Thymus (tissue), 14 donors: ENCODE measurements at places on chromosomes 4 and X. TPM values are rescaled to one million over a fixed set of nuclear protein-coding genes. Genes with fewer than 3 reads are reported as not detected.

ADAD1 gene
- 0.05 TPM for total RNA-seq

RPL39 gene
- total RNA-seq, result 5,508 TPM

DNA sequence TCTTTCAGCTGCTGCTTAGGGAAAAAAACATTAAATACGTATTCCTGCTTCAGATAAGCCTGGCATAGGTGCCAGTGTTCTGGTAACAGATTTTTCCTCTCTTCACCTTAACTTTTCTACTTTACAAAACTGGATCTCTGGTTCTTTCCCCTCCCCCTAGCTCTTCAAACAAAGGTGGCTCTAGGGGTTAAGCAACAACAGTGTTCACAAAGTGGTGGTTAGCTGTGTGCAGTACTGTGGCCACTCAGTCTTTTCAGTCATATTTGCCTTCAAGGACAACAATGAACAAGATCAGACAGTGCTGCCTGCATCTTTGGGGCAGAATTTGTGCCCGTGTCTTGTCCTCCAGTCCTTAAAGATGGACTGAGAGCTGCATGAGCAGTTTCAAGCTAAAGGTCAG lies 15.1 kb upstream of the RGN start:
- H3K27me3 ChIP-seq, result no peaks in the 10 kb centered on the region
- DNase-seq, result no peak
- H3K4me3 ChIP-seq, result no peak overlapping the region
- no peaks in the 10 kb centered on the region for H3K36me3 ChIP-seq
- H3K27ac ChIP-seq, result no peak overlapping the region

DNA sequence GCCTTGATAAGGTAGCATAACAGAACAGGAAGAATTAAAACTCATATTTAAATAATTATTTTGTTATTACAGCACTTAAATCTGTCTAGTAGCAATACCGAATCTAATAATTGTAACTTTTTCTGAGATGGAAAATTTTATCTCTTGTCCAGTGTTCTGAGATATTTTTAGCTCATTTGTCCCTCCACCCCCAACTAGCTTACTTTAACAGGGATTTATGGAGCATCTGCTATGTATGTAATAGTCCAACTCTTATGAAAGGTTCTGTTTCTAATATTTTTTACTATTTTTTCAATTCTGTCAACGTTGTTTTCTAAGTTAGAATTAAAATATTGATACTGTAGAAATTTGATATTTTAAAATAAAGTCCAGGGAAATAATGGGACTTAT lies 38.2 kb upstream of the NUDT6 start:
- H3K27ac ChIP-seq, result no peak overlapping the region
- H3K36me3 ChIP-seq, result no peaks in the 10 kb centered on the region
- no peak for DNase-seq
- no peaks in the 10 kb centered on the region for H3K27me3 ChIP-seq

- no peak overlapping the region for H3K4me3 ChIP-seq
- no peaks in the 10 kb centered on the region for H3K36me3 ChIP-seq
- no peaks in the 10 kb centered on the region for H3K27me3 ChIP-seq
- no peaks in the 10 kb centered on the region for H3K4me1 ChIP-seq
- DNase-seq, result no peak
Observed at GRCh38 chrX:116435597-116435996, 809 bp upstream of the SLC6A14 start.

DNA sequence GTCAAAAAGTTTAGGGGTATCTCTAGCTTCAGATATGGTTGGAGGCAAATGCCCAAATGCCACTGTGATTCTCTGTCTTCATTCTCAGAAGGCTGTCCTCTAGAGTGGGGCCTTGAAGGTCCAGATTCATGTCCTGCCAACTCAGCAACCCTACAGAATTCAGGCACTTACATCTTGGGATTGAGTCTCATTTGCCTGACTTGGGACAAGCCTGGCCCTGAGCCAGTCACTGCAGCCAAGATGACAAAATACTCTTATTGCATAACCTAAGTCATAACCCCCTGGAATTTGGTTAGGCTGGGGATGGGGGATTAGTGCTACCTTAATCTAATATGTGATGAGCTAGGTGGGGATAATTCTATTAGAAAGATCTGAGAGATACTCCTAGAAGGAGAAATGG lies 100.5 kb downstream of the AREG start:
- H3K36me3 ChIP-seq, result no peaks in the 10 kb centered on the region
- H3K4me1 ChIP-seq, result no peaks in the 10 kb centered on the region
- DNase-seq, result no peak

BST1 gene
- 4.1 TPM for total RNA-seq

MED28 gene
- 46.1 TPM for total RNA-seq

DNA sequence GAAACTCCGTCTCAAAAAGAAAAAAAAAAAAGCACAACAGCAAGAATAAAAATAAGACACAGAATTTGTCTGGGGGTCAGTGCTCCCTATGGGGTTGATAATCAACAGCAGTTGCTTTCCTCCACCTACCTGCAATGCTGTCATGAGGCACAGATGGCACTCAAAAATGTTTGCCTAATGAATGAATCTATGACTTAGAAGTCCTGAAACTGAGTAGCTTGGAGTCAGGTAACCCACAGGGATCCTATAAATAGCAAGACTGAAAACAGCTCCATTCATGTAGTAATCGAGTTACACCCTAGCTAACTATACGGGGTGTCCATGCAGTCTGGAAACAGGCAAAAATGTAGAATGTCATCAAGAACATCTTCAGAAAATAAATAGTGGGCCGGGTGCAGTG lies 19.8 kb upstream of the DDX3X start:
- no peak overlapping the region for H3K27ac ChIP-seq
- no peaks in the 10 kb centered on the region for H3K36me3 ChIP-seq
- DNase-seq, result no peak
- no peak overlapping the region for H3K4me3 ChIP-seq

DNA sequence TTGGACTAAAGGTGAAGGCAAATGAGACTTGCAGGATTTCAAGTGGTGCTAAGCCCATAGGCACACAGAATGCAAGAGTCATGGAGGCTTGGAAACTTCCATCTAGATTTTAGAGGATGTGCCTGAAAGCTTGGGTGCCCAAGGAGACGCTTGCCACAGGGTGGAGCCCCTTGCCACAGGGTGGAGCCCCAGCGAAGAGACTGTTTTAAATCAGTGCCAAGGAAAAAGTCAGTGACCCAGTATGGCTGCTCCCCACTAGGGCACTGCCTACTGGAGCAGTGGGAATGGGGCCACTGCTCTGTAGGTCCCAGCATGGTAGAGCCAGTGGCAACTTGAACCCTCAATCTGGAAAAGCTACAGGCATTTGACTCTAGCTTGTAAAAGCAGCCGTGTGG lies 794.2 kb upstream of the LCORL start:
- no peak overlapping the region for H3K4me3 ChIP-seq
- no peaks in the 10 kb centered on the region for H3K27me3 ChIP-seq
- H3K27ac ChIP-seq, result no peak overlapping the region
- H3K36me3 ChIP-seq, result no peaks in the 10 kb centered on the region
- H3K4me1 ChIP-seq, result no peaks in the 10 kb centered on the region
- no peak for DNase-seq

DNA sequence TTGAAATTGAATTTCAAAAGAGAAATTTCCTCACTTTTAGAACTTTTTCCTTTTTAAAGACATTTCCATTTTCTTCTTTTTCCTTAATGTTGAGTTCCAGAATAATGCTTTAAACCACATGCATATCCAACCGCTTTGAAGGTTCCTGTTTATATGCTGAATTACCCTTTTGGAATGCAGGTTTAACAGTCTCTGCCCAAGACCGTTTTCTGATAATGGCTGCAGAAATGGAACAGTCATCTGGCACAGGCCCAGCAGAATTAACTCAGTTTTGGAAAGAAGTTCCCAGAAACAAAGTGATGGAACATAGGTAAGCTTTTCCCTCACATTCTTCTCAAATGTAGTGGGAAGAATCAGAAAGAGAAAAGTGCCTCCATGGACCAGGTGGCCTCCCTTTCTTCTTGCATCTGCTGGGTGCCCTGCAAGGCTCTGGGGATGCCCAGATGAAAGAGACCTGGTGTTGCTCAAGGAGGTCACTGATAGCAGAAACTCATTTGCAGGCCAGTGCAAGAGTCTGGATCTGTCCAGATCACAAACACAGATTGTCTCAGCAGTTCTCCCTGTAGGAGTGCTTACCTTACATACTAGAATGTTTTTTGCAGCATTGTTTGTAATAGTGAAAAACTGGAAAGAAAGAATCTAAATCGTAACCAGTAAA lies 42.9 kb downstream of the MOSPD2 start:
- no peak for DNase-seq
- no peak overlapping the region for H3K27ac ChIP-seq
- H3K27me3 ChIP-seq, result no peaks in the 10 kb centered on the region
- H3K36me3 ChIP-seq, result peaks cover 10% of the 10 kb centered on the region
- no peaks in the 10 kb centered on the region for H3K4me1 ChIP-seq
- H3K4me3 ChIP-seq, result no peak overlapping the region

DNA sequence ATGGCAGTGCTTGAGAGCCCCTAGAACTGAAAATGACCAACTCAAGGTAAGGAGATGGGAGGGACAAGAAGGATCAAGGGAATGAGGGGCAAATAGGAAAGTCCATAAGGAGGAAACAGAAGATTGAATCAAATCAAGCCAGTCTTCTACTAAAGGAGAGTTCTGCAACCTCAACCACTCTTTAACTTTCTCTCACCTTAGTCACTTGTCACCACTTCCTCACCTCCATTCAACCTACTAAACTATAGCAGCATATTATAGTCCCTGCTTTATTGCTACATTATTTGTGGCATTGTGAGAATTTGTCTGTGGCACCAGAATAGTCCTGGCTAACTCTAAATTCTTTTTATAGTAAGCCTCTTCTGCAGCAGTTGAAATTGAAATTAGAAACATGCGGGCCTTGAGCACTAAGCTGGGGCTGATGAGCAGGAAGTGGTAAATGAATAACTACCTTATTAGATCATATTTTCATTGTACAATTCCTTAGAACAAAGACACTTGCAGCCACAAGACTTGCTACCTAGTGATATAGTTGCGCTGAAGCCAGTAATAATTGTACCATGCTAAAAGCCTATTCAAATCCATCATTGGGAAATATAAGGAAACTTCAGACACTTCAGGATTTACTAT lies 336.9 kb downstream of the ZNF674 start:
- H3K27ac ChIP-seq, result no peak overlapping the region
- H3K36me3 ChIP-seq, result no peaks in the 10 kb centered on the region
- no peaks in the 10 kb centered on the region for H3K27me3 ChIP-seq
- DNase-seq, result no peak
- H3K4me3 ChIP-seq, result no peak overlapping the region

ASMT gene
- total RNA-seq, result 0.05 TPM

NAA15 gene
- total RNA-seq, result 31.4 TPM

DNA sequence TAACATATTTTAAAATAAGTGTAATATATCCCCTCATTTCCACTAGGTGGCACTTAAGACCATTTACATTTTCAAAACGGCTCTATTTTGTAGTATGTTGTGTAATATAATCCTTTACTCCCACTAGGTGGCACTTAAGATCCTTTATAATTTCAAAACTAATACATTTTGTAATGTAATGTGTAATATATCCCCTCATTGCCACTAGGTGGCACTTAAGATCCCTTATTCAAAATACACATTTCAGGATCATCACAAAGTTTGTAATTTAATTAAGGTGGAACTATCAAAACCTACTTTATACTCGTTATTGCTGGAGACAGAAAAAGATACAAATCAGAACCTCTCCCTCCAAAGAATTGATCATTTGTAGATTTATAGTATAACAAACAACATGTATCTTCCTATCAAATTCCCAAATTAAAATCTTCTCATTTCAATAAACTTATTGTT lies 132.5 kb downstream of the ARHGAP6 start:
- H3K27ac ChIP-seq, result no peak overlapping the region
- no peaks in the 10 kb centered on the region for H3K27me3 ChIP-seq
- no peaks in the 10 kb centered on the region for H3K4me1 ChIP-seq
- no peak overlapping the region for H3K4me3 ChIP-seq
- no peaks in the 10 kb centered on the region for H3K36me3 ChIP-seq

DNA sequence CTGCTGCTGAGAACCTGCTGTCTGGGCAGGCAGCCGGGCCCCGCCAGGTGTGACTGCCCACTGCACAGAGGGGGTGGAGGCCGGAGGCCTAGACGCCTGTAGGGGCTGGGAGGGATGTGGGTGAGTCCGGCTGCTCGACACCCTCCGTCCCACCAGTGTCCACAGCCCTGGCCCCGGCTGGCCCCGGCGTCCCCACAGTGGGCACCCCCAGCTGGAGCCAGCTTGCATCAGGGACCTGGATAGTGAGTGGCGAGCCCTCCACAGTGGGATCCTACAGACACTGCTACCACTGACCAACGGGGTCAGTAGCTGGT lies 34.7 kb upstream of the SPON2 start:
- no peak overlapping the region for H3K27ac ChIP-seq
- peaks cover 27% of the 10 kb centered on the region for H3K36me3 ChIP-seq
- peaks cover 19% of the 10 kb centered on the region for H3K4me1 ChIP-seq
- DNase-seq, result no peak

GRCh38 chr4:62531731-62532130 lies 1331.6 kb downstream of the ADGRL3 start:
- H3K4me1 ChIP-seq, result no peaks in the 10 kb centered on the region
- H3K4me3 ChIP-seq, result no peak overlapping the region
- H3K27ac ChIP-seq, result no peak overlapping the region
- H3K36me3 ChIP-seq, result no peaks in the 10 kb centered on the region
- no peak for DNase-seq

GRCh38 chr4:107183155-107183774 lies 147.2 kb upstream of the DKK2 start:
- DNase-seq, result peak; percentile 38
- H3K27ac ChIP-seq, result no peak overlapping the region
- no peak overlapping the region for H3K4me3 ChIP-seq
- no peaks in the 10 kb centered on the region for H3K36me3 ChIP-seq
- H3K4me1 ChIP-seq, result no peaks in the 10 kb centered on the region
- H3K27me3 ChIP-seq, result no peaks in the 10 kb centered on the region

DNA sequence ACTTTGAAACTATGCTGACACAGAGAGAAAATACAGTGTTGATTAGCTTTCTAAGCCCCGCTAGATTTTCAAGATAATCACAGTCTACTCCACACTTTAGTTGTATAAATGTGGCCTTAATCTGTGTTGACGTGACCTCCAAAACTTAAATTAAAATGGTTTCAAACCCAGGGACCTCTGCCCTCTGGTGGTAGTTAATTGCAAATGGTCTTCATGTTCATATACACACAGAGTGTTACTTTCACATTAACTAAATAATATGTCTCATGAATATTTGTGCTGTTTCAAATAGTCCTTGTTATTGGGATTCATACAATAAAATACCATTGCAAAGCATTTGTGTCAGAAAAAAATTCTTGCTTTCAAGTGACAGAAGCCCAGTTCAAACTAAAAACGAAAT lies 64.3 kb downstream of the TASL start:
- no peaks in the 10 kb centered on the region for H3K36me3 ChIP-seq
- H3K27ac ChIP-seq, result no peak overlapping the region
- H3K4me1 ChIP-seq, result no peaks in the 10 kb centered on the region
- no peaks in the 10 kb centered on the region for H3K27me3 ChIP-seq

GRCh38 chr4:167290678-167291077 lies 56.4 kb upstream of the SPOCK3 start:
- no peak overlapping the region for H3K4me3 ChIP-seq
- no peaks in the 10 kb centered on the region for H3K4me1 ChIP-seq
- no peaks in the 10 kb centered on the region for H3K27me3 ChIP-seq
- no peaks in the 10 kb centered on the region for H3K36me3 ChIP-seq
- DNase-seq, result no peak
